Suppressor macrophage treated with lipopolysaccharide for 1 hour (primary cell): ENCODE measurements at places on chromosomes 1 and 21.
A peak's percentile ranks its signal among the peaks of the same experiment; 100 is the strongest.

DNA sequence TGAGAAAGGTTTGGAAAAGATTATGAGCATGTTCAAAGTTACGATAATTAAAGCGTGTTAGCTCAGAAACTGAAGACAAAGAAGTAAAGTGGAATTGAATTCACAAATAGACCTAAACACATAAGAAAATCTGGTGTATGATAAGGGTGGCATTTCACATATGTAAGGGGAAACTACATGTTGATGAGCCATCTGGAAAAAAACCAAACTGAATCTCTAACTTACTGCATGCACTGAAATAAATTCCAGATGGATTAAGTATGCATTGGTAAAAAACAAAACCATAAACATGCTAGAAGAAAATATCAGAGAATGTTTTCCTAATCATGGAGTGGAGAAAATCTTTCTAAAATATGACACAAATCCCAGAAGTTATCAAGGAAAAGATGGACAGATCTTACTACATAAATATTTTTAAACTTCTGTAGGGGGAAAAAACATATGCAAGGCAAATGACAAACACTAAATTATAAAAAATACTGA is 34.0 kb upstream of the CTPS1 start:
- DNase-seq = no peak

GRCh38 chr1:91725989-91726721 is 159.8 kb downstream of the TGFBR3 start:
- DNase-seq = no peak

- peak; percentile 53 for DNase-seq
Measured at GRCh38 chr1:200979574-200980451, 43.7 kb downstream of the KIF21B start.

DNA sequence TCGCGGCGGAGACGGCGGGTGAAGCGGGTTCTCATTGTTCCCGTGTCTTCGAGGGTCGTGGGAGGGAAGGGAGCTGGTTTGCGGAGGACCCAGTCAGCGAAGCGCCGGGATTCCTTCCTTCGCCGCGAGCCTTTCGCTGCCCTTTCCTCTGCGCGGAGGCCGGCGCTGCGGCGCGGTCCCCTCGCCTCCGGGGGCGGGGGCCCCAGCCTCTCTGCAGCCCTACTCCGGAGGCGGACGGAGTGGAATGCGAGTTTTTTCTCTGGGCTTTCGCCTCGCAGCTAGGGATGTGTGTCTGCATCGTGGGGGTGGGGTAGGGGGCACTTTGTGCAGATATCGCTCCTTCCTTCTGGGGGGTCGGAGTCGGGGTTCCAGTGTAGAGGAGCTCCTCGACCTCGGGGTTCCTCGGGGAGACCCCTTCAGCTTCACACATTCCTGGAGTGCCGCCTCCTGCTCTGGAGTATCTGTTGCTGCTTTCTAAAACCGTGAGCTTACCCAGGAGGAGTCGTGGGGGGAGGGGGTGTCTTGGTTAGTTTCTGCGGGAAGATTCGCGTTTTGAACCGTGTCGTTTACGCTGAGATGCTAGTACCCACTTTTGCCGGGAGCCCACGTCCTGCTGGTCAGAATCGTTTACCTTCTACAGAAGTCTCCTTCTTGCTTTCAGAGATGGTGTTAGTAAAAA is 595 bp downstream of the RNF2 start:
- peak; percentile 32 for DNase-seq

GRCh38 chr1:109655615-109656519 is at the start of gene GSTM4:
Gene GSTM4 (plus strand): TSS chr1:109656099. CDS start chr1:109656390, 291 bp downstream.
- peak; percentile 68 for DNase-seq
